ENCODE measurements at places on chromosomes 13 and 19. TPM values are rescaled to one million over a fixed set of nuclear protein-coding genes. Genes with fewer than 3 reads are reported as not detected.

- no peak for DNase-seq
Observed at GRCh38 chr13:105291987-105292386, 1243.5 kb downstream of the EFNB2 start.

DNA sequence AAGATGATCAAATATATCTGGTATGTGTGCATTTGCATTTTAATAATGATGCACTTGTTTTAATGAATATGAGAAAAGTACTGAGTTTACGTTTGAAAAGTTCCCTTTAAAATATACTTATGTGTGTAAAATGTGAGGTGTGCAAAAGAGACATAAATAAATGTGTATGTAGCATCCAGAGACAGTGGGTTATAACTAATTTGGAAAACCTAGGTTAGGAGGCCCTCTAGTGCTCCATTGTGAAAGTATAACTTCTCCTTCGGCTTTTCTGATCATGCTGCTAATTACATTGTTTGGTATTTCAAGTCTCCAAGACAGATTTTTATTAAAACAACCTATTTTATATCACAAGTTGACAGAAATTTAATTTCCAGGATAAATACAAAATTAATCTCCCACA lies 30.1 kb downstream of the SCEL start:
- no peak for DNase-seq

The NKPD1 gene
- not detected for total RNA-seq

GRCh38 chr13:76461999-76462398 lies 424.2 kb downstream of the KCTD12 start:
- no peak for DNase-seq

DNA sequence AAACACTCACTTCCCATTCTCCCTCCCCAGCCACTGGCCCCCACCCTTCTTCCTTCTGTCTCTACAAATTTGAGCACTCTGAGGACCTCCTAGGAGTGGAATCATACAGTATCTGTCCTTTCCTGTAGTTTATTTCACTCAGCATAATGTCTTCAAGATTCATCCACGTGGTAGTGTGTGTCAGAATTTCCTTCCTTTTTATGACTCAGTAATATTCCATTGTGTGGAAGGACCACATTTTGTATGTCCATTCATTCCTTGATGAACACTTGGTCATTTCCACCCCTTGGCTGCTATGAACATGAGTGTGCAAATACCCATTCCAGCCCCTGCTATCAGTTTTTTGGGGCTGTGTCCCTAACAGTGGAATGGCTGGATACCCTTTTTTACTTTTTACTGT lies 9.8 kb downstream of the KLF2 start:
- DNase-seq, result no peak

The TNFRSF19 gene
- 52.1 TPM for total RNA-seq

DNA sequence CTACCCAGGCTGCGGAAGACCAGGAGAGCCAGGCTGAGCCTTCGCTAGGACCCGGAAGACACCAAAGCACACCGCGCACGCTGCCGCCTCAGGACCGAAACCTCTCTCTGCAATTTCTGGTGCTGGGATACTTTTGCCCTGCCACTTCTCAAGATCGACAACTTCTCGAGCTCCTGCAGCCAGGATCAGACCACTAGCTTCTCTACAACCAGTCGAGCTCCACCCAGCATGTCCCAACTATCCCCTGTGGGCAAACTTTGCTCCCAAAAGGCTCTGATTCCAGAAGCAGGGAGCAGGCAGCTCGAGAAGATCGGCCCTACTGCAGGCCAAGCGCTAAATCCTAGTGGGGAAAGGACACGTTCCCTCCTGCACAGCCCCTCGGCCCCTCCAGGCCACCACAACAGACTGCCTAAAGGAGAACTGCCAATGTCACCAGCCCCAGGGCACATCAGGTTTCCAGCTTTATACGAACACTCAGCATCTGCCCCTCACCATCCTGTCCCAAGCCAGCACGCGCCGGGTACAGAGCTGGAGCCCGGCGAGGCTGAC lies 979 bp downstream of the AKAP8 start:
- peak; percentile 47 for DNase-seq

The CD33 gene
- 15.7 TPM for total RNA-seq

All from left lung (tissue), 14 donors.